GM12892 (cell line): ENCODE measurements at places on chromosomes 7 and 10.

- no peak for DNase-seq
Measured at GRCh38 chr7:959271-959670, 4.8 kb upstream of the ADAP1 start.

- DNase-seq, result no peak
Measured at GRCh38 chr10:14215641-14216040, 115.1 kb downstream of the FRMD4A start.

DNA sequence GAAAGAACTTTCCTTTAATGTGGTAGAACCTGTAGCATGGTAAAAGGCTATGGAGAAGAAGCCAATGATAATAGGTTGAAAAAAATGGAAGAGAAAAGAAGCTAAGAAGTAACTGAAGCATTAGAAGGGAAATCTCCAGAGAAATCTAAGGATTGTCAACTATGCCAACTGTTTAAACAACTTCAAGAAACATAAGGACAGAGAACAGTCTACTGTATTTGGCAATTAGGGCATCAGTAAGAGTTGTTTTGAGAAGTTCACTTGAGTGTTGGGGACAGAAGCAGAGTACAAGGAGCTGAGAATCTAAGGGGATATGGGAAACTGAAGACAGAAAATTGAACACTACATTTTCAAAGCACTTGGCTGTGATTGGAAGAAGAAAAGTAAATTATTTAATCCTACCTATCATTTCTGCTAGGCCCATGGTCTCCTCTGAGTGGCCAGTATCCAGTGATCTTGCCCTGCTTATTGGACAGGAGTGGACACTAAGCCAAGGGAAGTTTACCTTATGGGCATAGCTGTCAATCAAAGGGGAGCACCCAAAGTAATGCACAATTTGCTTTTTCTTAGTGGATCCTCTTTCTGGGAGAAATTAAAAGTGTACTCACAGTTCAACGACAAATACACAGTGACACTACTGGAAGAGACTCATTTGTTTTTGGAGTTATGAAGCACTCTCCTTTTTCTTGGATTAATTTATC lies 56.4 kb upstream of the CCDC71L start:
- no peak for DNase-seq

GRCh38 chr7:120227255-120227654 lies 45.7 kb upstream of the KCND2 start:
- no peak for DNase-seq
